ENCODE measurements at places on chromosomes 3 and 15. TPM values are rescaled to one million over a fixed set of nuclear protein-coding genes. Genes with fewer than 3 reads are reported as not detected.

GRCh38 chr15:70576696-70577095 lies 186.7 kb downstream of the UACA start:
- no peak overlapping the region for H3K27ac ChIP-seq
- no peaks in the 10 kb centered on the region for H3K36me3 ChIP-seq
- peaks cover 6% of the 10 kb centered on the region for H3K4me1 ChIP-seq
- H3K27me3 ChIP-seq: no peaks in the 10 kb centered on the region

GRCh38 chr3:61323094-61323493 lies 71.8 kb upstream of the FHIT start:
- DNase-seq: no peak
- no peaks in the 10 kb centered on the region for H3K4me1 ChIP-seq
- H3K27ac ChIP-seq: no peak overlapping the region

The KBTBD13 gene
- total RNA-seq: not detected

GRCh38 chr3:21405671-21406667 lies 345.0 kb downstream of the ZNF385D start:
- H3K27me3 ChIP-seq: no peaks in the 10 kb centered on the region
- H3K27ac ChIP-seq: no peak overlapping the region
- no peak overlapping the region for H3K4me3 ChIP-seq
- H3K4me1 ChIP-seq: no peaks in the 10 kb centered on the region

DNA sequence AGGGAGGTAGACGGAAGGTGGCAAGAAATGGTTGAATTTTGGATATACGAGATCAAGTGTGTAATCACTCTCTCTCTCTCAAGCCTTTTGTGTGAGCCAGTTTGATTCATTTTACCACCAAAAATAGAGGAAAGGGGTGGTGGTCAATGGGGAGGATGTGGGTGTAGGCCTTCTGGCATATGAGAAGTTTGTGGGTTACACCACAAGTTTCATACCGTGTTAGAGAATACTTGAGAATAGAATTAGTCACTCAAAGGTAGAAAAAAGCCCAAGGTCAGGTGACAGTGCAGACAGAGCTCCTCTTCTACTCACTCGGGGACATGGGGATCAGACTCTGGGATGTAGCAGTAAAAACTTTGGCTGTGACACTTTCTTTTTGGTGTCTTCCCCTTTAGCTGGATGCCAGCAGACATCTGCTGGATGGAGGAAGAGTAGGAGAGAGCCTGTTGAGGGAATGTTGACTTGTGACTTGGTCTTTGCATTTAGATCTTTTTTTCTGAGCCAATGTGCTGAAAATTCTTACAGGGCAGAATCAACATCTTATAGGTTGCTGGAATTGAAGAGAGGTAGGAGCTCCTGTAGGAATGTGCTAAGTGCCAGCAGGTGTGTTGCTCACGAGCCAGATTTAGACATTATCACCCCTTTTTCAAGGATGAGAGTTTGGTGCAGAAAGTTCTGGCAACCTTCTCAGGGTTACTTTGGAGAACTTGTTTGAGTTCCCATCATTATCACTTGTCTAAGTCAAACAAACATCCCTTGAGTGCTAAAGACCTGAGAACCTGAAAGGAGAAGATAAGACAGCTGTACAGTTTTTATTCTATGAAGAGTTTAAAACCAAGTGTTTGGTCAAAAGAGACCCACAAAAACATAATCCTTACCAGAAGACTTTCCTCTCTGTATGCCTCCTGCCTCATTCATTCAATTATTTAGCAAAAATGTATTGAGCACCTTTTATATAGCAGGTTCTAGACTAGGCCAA lies 43.9 kb upstream of the RYK start:
- H3K36me3 ChIP-seq: peaks cover 3% of the 10 kb centered on the region
- H3K4me1 ChIP-seq: peaks cover 2% of the 10 kb centered on the region
- peak; percentile 90 for DNase-seq
- peaks cover 21% of the 10 kb centered on the region for H3K27me3 ChIP-seq
- no peak overlapping the region for H3K4me3 ChIP-seq

DNA sequence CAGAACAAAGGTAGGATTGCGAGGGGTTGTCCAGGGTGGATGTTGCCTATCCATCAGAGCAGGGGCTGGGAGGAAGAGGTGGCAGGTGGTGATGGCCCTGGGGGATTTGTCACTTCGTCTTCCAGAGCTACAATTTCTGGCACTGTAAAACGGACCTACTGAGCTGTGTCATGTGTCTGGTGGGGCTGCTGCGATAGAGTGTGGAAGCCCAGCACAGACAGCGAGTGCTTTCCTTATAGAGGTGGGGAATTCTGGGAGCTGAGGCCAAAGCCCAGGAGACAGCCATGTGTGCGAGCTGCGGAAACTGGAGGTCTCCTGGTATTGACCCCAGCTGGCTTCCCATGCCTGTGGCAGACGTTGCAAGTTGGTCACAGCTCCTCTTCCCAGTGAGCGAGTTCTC lies 61.2 kb upstream of the SEC22A start:
- DNase-seq: no peak
- no peak overlapping the region for H3K27ac ChIP-seq
- no peaks in the 10 kb centered on the region for H3K4me1 ChIP-seq
- H3K36me3 ChIP-seq: peaks cover 19% of the 10 kb centered on the region
- no peak overlapping the region for H3K4me3 ChIP-seq
- no peaks in the 10 kb centered on the region for H3K27me3 ChIP-seq

GRCh38 chr15:73851689-73852088 lies 21.7 kb upstream of the TBC1D21 start:
- H3K27me3 ChIP-seq: peaks cover 15% of the 10 kb centered on the region
- H3K36me3 ChIP-seq: no peaks in the 10 kb centered on the region
- no peaks in the 10 kb centered on the region for H3K4me1 ChIP-seq

The MNS1 gene
- total RNA-seq: 0.95 TPM

GRCh38 chr3:126018995-126019394 lies 50.0 kb downstream of the ROPN1B start:
- H3K4me3 ChIP-seq: no peak overlapping the region
- peaks cover 9% of the 10 kb centered on the region for H3K36me3 ChIP-seq
- H3K4me1 ChIP-seq: no peaks in the 10 kb centered on the region
- no peaks in the 10 kb centered on the region for H3K27me3 ChIP-seq
- H3K27ac ChIP-seq: no peak overlapping the region
- DNase-seq: no peak
